Stimulated activated CD8-positive, alpha-beta memory T cell treated with anti-CD3 and anti-CD28 coated beads, Interleukin-4, amount 100 ng/mL, for 1 hour (primary cell): ENCODE measurements at places on chromosomes 3 and 15.
A peak's percentile ranks its signal among the peaks of the same experiment; 100 is the strongest.

DNA sequence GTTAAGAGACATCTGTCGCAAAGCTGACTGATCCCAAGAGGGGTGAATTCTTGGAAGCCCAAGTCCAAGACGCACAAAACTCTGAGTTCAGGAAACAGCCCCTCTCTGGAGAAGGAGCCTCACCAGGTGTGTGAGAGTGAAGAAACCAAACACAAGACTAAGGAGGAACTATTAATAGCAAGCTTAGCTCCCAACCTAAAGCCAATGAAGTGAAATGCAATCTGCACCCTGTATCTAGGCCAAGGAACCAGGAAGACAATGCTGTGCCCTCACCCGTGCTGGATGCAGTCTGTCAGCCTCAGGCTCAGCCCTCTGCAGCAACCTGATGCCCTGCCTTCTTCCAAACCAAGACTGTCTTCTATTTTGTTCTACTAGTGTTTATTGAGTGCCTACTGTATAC, 22.5 kb upstream of the THBS1 start:
- DNase-seq: no peak

GRCh38 chr15:73633991-73634495, 854 bp upstream of the NPTN start:
- no peak for DNase-seq

DNA sequence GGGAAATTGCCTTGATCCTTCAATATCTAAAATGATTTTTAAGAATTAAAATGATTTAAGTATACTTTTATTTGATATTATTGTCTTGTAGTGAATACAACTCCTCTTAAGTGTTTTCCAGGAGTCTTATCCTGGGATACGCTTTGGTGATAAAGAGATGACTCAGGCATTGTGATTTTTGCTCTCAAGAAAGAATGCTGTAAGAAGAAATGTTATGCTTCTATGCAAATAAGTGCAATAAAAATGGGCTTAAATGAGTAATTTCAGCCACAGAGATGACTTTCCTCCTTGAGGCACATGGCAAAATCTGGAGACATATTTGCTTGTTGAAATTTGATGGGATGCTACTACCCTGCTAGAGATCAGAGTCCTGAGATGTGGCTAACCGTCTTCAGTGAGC, 358.6 kb upstream of the BCHE start:
- no peak for DNase-seq

GRCh38 chr3:120162400-120162799, 68.2 kb upstream of the GSK3B start:
- no peak for DNase-seq

DNA sequence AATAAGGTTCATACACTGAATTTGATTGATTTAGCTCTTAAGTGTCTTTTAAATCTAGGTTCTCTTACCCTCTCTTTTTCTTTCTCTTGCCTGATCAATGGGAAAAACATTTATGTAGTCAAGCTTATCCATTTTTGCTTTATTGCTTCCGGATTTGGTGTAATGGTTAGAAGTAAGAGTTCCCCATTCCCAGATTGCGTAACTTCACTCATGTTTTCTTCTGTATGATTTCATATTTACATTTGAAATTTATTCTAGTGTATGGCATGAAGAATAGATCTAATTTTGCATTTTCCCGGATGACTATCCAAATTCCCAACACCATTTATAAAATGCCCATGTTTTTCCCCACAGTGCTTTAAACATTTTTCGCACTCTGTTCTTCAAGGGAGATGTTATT, 27.9 kb upstream of the SV2B start:
- DNase-seq: no peak

- DNase-seq: no peak
These were observed 1121.4 kb upstream of the ALCAM start for GRCh38 chr3:104245261-104245660.

DNA sequence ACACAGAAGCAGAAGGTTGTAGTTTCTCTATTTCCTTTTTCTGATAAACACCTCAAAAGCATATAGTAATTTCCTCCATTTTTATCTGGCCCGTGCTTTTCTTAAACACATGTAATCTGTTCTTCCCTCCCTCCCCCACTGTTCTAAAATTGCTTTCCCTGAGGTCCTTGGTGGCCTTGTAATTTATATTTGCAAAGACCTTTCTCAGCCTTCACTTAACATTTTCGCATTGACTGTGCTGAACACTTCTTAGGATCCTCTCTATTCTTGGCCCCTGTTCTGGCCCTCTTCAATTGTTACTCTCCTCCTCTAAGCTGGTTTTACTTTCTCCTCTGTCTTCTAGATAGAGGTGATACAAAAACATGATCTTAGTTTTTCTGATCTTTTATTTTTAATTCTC, 28.3 kb downstream of the GAP43 start:
- no peak for DNase-seq

DNA sequence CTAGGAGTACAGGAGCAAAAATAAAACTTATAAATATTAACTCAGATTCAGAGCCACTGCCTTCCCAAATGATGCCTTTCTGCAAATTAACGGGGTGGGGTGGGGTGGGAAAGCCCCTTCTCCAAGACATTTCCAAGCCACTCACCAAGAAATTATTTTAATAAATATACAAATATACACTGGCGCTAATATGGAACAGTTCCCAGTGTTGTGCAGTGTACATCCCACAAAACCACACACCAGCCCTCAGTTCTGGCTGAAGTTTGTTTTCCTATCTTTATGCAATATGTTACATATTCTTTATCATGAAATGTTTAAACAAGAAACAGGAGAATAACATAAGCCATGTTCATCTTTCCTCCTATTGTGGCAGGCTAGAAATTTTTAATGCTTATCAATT, 53.0 kb upstream of the GYG1 start:
- no peak for DNase-seq

- DNase-seq: no peak
These were observed 22.3 kb downstream of the FBXL2 start for GRCh38 chr3:33299395-33300081.

DNA sequence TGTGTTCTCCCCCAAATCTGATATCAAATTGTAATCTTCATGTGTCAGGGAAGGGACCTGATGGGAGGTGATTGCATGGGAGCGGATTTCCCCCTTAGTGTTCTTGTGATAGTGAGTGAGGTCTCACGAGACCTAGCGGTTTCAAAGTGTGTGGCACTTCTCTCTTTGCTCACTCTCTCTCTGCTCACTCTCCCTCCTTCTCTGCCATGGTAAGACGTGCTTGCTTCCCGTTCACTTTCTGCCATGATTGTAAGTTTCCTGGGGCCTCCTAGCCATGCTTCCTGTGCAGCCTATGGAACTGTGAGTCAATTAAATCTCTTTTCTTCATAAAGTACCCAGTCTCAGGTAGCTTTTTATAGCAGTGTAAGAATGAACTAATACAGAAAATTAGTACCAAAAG, 30.6 kb upstream of the OR5H6 start:
- no peak for DNase-seq

DNA sequence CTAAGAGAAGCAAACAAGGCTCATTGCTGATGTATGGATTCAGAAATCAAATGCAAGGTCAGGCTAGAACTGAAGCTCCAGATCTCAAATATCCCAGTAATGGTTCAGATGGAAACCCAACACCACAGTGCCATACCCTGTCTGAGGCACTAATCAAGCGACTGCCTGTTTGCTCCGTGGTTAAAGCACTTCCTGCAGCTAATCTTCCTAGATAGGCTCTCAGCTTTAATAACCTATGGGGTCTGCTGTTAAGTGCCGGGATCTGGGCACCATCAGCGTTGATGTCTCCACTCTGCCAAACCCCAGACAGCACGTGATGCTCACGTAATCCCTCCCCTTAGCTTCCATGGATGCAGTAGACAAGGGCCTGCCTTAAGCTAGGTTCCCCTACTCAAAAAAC, 262.6 kb downstream of the MECOM start:
- DNase-seq: no peak

DNA sequence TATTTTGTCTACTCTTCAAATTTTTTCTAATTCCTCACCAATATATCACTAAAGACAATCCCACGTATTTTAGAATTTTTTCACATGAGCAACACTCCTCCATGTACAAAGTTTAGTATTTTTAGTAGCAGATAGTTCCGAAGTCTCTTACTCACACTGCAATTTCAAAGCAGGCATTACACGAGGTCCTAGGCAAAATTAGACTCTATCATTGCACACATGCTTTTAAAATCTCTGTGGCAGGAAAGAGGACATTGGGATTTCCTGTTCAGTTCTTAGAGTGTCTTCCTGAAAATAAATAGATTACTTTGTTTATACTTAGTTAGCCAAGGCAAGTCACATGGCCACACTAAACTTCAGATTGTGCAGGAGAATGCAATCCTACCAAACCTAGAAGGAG, 847.7 kb downstream of the ROBO2 start:
- DNase-seq: no peak

GRCh38 chr3:152172460-152172859, 96.3 kb upstream of the MBNL1 start:
- DNase-seq: no peak

- DNase-seq: no peak
These were observed 64.0 kb downstream of the USP13 start for GRCh38 chr3:179716811-179717210.

- no peak for DNase-seq
These were observed 111.5 kb downstream of the ZNF609 start for GRCh38 chr15:64571857-64572291.

- DNase-seq: no peak
These were observed 1.1 kb upstream of the PLCH1 start for GRCh38 chr3:155745795-155746550.

DNA sequence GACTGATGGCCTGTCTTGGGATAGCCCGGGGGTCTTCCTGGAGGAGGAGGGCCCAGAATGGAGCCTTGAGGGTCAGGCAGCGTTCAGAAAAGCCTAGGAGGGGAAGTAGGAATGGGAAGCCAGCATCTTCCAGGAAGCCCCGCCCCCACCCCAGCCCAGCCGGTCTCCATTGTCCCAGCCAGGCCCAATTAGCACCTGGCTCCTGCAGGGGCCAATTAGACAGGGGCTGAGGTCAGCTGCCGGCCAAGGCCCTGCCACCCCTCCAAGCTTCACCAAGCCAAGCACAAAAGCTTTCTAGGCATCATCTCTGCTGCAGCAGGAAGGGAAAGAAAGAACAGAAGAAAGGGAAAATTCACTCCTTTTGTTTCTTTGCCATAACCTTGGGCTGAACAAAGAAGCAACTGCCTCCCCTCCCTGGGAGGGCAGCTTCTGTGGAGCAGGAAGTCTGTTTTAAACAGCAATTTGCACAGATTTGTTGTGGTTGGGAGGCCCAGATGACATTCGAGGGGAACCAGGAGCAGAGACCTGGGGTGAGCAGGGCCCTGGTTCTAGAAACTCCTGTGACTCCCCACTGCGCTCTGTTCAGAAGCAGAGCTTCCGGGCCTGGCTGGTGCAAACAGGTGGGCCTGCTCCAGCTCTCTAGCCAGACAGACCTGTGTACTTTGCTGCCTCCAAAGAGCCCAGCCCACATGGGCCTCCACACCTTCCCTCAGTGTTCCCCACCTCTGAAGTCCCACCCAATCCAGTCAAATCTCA, 47.7 kb downstream of the CYP11A1 start:
- DNase-seq: no peak

GRCh38 chr15:51281368-51281967, 56.9 kb downstream of the CYP19A1 start:
- DNase-seq: no peak

GRCh38 chr3:35643495-35643894, 4.2 kb downstream of the ARPP21 start:
- no peak for DNase-seq

DNA sequence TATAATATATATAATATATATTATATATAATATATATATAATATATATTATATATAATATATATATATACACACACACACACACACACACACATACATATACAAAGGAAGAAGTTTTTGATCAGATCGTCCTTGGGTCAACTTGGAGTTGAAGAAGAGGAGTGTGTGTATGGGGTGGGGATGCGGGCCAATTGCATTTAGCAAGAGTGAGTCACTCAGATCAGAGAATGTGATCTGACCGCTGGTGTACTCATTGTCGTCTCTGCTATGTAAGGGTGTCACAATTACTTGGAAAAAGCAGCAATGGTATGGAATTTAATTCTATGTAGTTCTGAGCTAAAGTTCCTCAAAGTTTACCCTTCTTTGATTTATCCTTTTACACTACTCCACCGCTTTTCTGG, 4.6 kb upstream of the VGLL3 start:
- no peak for DNase-seq

- no peak for DNase-seq
These were observed 106.5 kb downstream of the TPRA1 start for GRCh38 chr3:127483902-127484591.

GRCh38 chr3:125141596-125142419, 70.7 kb downstream of the SLC12A8 start:
- peak; percentile 43 for DNase-seq

- DNase-seq: no peak
These were observed 5.7 kb downstream of the SLC28A1 start for GRCh38 chr15:84889991-84890669.

DNA sequence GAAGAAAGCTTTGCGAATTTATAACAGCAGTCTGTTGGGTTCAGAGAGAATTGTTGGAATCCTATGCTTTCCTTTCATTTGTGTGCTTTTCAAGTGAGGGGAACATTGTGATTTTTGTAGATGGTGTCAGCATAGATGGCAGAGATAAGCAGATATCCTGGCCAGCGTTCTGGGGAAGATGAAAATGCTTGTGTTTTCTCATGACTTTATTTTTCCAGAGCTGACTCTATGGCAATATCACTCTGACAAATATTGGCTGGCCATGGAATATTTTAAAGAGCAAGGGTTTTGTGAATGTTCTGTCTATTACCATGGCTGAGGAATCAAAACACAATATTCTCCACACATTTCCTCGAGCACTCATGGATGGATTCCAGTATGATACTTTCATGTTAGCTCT, 108.8 kb downstream of the MITF start:
- DNase-seq: no peak

- DNase-seq: no peak
These were observed 60.8 kb upstream of the PXYLP1 start for GRCh38 chr3:141170678-141171295.

DNA sequence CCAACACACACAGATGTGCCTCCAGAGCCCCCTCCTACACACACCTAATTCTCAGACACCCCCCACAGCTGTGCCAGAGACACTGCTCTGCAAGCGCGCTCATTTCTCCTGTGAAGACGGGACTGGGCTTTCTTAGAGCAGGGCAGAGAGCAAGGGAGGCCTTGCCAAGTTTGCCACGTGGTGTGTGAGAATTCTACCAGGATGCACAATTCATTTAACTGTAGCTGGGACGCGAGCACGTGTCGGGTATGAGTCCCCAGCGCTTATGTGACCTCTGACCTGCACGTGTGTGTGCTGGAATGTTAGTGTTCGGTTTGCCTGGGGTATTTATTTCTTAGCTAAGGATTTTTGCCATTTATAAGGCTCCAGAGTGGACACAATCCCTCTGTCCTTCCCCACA, 37.0 kb downstream of the FEM1B start:
- DNase-seq: no peak

- no peak for DNase-seq
These were observed 395.3 kb downstream of the GAP43 start for GRCh38 chr3:116018646-116019045.
